Ureter (tissue), 1 donor: ENCODE measurements at places on chromosomes 16 and 17. TPM values are rescaled to one million over a fixed set of nuclear protein-coding genes. Genes with fewer than 3 reads are reported as not detected.

DNA sequence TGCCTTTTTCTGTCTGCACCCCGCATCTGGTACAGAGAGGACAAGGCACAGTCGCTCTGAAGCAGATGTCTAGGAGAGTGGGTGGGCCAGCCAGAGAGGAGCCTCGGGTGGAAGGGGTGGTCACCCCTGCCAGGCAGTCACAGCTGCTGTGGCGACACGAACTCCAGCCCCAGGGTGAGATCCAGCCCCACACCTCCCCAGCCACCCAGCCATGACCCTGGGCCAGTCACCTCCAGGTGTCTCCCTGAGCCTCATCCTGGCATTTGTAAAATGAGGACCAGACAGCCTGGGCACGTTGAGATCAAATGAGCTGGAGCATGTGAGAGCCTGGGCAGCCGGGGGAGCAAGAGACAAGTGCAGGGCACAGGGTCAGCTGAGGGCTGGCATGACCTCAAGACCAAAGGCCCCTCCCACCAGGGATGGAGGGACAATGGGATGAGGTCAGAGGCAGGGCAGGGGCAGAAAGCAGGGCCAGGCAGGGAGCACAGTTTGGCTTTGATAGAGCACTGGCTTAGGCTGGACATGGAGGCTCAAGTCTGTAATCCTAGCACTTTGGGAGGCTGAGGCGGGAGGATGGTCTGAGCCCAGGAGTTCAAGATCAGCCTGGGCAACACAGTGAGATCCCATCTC is 7.7 kb downstream of the ADAM11 start:
- no peak for DNase-seq

The KRTAP4-9 gene
- total RNA-seq = not detected

The ASB16 gene
- total RNA-seq = 0.36 TPM

DNA sequence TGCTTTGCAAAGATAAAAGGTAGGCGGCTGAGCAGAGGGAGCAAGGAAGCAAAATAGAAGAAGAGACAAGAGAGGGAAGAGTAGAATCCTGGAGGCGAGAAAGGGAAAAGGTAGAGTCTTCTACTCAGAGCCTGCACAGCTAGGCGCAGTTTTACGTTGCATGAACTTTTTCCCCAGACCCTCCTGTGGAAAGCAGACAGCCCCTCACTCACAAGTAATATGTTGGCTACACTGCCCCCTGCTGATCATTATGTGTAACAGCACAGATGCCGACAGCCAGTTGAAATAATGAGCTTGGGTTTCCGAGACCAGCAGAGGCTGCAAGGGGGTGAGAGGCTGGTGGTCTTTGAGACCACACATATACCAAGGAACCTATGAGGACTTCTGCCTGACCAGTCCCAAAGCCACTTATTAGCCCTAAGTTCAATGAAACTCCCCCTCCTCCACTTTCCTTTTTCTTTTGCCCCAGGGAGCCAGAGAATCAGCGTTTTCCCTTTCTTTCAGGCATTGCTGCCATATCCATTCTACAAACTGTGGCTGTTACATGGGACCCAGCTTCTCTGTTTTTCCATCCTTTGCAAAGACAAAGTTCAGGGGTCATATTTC is 22.5 kb upstream of the CMTR2 start:
- no peak for DNase-seq

GRCh38 chr17:75920045-75920560 is 15.4 kb upstream of the MRPL38 start:
- no peak for DNase-seq

- DNase-seq = no peak
Observed at GRCh38 chr16:72787130-72787513, 260.8 kb downstream of the ZFHX3 start.

- no peak for DNase-seq
Observed at GRCh38 chr17:82817947-82818346, 21.9 kb downstream of the ZNF750 start.

The PRSS8 gene
- 17.0 TPM for total RNA-seq

The ADORA2B gene
- 5.2 TPM for total RNA-seq
